ENCODE measurements at places on chromosomes 3 and 15. TPM values are rescaled to one million over a fixed set of nuclear protein-coding genes. Genes with fewer than 3 reads are reported as not detected.
A peak's percentile ranks its signal among the peaks of the same experiment; 100 is the strongest.

Gene LNP1
- total RNA-seq: 0.72 TPM

DNA sequence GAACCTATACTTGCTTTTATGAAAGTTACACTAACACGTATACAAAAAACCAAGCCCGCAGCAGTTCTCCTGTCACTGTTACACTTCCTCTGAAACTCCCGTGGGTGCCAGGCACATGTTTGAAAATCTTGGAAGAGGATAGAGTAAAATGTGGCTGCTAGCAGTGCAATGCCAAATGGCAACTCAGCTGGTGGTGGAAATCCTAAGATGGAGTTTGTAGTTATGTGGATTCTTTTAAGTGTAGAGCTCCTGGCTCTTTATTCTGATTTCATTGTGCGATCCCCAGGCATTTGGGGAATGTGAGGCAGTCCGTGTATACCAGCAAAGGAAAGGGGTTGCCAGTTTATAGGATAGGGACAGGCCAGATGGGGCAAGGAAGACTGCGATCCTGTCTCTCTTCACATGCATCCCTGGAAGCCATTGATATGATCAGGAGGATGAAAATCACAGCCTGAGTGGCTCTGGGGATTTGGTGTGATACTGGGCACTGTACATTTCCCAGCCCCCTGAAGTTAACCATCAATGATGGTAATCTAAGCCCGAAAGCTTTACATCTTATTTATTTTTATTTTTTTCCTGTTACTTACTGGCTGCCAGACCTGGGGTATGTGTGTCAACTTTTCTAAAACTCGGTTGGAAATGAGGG lies 1.1 kb downstream of the STAC start:
- H3K4me3 ChIP-seq: peak overlapping the region; percentile 43
- no peak for DNase-seq
- no peaks in the 10 kb centered on the region for H3K36me3 ChIP-seq
- peaks cover 9% of the 10 kb centered on the region for H3K4me1 ChIP-seq
- H3K27ac ChIP-seq: no peak overlapping the region

DNA sequence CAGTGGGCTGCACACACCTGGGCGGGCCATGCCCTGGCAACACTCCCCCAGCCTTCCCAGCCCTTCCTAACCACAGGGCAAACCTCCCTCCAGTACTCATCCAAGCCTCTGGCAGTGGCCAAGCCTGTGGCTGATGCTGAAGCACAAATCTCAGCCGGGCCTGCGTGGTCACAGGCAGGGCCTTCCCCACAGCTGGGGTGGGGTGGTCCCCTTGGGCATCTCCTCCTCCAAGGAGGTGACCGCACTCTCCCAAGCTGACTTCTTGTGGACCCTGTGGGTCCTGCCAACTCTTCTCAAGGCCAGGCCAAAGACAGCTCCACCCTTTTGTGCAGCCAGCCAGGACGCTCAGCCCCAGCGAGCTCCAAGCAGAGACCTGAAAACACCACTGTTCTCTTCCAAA lies 21.4 kb downstream of the GRAMD2A start:
- DNase-seq: no peak
- no peaks in the 10 kb centered on the region for H3K36me3 ChIP-seq
- H3K4me3 ChIP-seq: no peak overlapping the region

Gene SOX2
- not detected for total RNA-seq

Gene TEX55
- total RNA-seq: not detected

- H3K27ac ChIP-seq: no peak overlapping the region
- H3K36me3 ChIP-seq: peaks cover 3% of the 10 kb centered on the region
- H3K4me3 ChIP-seq: no peak overlapping the region
- peaks cover 10% of the 10 kb centered on the region for H3K4me1 ChIP-seq
Observed at GRCh38 chr3:114331007-114331406, 37.2 kb downstream of the TIGIT start.

Gene CCR1
- total RNA-seq: 6.6 TPM

Gene PRTG
- not detected for total RNA-seq

Gene INTS14
- total RNA-seq: 46.8 TPM

- DNase-seq: no peak
- H3K36me3 ChIP-seq: peaks cover 4% of the 10 kb centered on the region
- H3K27me3 ChIP-seq: peaks cover 2% of the 10 kb centered on the region
- H3K4me1 ChIP-seq: peaks cover 9% of the 10 kb centered on the region
- H3K4me3 ChIP-seq: no peak overlapping the region
- H3K27ac ChIP-seq: no peak overlapping the region
Observed at GRCh38 chr3:30399394-30400181, 206.8 kb upstream of the TGFBR2 start.

Gene PP2D1
- total RNA-seq: not detected

DNA sequence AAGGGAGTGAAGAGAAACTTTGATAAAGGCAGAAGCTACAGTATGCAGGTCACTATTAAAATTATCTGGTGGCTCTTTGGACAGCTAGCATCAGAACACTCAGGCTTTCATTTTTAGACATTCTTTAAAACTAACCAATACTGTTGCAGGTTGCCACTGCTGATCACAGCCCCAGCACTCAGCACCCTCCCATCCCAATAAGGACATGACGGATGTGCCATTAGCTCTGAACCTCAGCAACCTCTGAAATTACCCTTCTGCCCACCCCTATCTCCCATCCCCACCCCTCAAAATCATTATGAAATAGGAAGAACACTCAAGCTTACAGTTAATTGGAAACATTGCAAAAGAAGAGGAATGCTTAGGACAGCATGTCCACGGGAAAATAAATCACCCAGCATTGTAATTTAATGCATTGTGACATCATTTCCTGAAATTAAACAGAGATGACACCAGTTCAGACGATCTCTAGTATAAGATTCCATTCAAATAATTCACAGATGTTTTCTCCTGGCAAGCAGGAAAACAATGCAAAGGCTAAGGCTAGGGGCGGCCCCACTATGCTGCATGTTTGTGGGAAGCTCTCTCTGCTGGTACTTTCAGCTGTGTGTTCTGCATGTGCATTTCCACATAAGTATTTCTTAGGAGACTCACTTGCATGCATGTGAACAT lies 71.6 kb downstream of the MEIS2 start:
- H3K36me3 ChIP-seq: no peaks in the 10 kb centered on the region
- no peaks in the 10 kb centered on the region for H3K4me1 ChIP-seq
- no peaks in the 10 kb centered on the region for H3K27me3 ChIP-seq
- H3K4me3 ChIP-seq: no peak overlapping the region

Gene FSTL1
- total RNA-seq: 0.35 TPM

DNA sequence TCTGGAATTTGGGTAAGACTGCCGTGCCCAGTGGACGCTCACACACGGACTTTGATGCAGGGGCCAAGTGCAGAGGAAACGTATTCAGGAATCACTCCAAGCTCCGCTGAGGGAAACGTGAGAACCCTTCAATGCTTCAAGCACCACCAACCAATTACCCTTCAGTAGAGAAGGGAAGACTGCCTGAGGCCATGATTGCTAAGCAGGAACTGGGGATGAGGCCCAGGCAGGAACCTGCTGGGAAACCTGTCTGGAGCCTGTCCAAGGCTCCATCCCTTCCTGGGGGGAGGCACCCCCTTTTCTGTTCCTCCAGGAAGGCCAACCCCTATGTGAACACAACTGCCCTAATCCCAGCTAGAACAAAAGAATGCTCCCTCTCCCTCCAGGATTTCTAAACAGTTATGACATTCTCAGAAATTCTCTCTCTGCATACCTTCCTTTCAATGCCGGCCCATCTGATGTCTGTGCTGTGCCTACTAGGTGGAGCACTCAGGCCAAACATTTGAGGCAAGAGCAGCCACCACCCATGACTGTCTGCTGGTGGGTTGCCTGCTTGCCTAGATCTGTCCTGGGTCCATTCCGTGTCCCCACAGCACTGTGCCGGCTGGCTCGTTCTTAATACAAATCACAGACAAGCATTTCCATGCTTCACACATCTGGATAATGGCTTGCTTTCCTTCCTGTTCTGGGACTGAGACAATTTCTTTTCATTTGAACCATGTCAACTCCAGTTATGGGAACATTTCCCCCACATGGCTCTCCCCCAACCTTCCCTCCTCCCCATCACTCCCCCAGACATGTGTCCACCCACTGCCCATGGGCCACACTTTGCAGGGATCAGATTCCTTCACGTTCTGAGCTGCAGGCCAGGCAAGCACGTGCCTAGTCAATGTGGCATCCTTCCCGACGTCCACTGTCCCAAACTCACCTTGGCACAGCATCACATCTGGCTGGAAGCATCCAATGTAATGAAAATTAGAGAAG lies 149.4 kb downstream of the ADAMTS17 start:
- no peak overlapping the region for H3K4me3 ChIP-seq
- DNase-seq: no peak
- no peaks in the 10 kb centered on the region for H3K4me1 ChIP-seq
- H3K27ac ChIP-seq: no peak overlapping the region

Gene GPR149
- not detected for total RNA-seq

Gene RGMA
- 0.25 TPM for total RNA-seq

DNA sequence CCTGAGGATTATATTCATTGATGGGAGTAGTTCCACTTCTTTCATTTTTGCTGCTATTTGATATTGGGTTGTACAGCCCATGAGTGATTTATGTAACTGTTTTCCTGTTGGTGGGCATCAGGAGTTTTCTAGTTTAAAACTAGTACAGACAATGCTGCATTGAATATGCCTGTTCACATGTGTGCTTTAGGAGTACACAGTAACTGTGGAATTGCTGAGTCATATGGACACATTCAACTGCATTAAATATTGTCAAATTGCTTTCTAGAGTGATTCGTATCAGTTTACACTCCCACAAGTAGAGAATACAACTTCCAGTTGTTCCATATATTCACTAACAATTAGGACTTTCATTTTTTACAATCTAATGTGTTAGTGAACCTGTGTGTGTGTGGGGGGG lies 59.8 kb upstream of the THSD4 start:
- H3K27me3 ChIP-seq: peaks cover 15% of the 10 kb centered on the region
- no peak for DNase-seq
- H3K27ac ChIP-seq: no peak overlapping the region
- H3K4me1 ChIP-seq: no peaks in the 10 kb centered on the region
- H3K36me3 ChIP-seq: no peaks in the 10 kb centered on the region

Gene RBP2
- not detected for total RNA-seq

DNA sequence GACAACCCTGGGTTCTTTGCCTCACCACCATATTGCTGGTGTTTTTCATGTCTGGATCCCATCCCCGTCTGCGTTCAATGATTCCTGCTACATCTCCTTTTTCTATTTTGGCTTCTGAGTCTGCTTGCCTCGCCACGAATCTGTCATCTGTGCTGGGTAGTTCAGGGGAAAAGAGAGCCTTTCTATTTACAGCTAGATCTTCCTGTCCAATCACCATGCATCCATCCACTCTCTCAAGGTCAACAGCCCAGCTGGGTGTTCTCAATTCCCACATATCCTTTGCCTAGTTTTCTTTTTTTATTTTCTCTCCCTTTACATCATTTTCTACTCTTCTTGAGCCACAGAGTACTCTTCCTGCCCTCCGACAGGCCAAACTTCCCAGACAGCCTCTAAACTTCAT lies 104.8 kb upstream of the RAD18 start:
- H3K27ac ChIP-seq: no peak overlapping the region
- H3K4me1 ChIP-seq: no peaks in the 10 kb centered on the region
- DNase-seq: no peak
- no peaks in the 10 kb centered on the region for H3K36me3 ChIP-seq
- H3K4me3 ChIP-seq: no peak overlapping the region

- no peaks in the 10 kb centered on the region for H3K27me3 ChIP-seq
- no peak for DNase-seq
- H3K4me3 ChIP-seq: no peak overlapping the region
- H3K4me1 ChIP-seq: peaks cover 2% of the 10 kb centered on the region
- no peak overlapping the region for H3K27ac ChIP-seq
Observed at GRCh38 chr3:51712963-51713362, 6.1 kb downstream of the GRM2 start.

DNA sequence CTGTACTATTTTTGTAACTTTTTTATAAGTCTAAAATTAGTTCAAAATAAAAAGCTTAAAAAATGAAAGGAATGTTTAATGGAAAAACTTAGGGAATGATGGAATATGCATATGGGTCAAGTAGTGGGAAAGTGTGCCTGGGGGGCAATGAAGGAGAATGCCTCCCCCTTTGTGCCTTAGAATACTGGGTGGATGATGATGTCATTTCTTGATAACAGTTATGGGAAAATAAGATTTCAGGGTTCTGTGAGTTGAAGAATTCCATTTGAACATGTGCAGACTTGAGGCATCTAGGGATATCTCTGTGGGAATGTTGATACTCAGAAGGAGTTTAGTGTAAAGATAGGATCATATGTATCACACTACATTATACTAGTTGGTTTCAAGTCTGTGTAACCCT lies 13.8 kb downstream of the WDR93 start:
- H3K36me3 ChIP-seq: no peaks in the 10 kb centered on the region
- no peak overlapping the region for H3K4me3 ChIP-seq
- no peak overlapping the region for H3K27ac ChIP-seq

DNA sequence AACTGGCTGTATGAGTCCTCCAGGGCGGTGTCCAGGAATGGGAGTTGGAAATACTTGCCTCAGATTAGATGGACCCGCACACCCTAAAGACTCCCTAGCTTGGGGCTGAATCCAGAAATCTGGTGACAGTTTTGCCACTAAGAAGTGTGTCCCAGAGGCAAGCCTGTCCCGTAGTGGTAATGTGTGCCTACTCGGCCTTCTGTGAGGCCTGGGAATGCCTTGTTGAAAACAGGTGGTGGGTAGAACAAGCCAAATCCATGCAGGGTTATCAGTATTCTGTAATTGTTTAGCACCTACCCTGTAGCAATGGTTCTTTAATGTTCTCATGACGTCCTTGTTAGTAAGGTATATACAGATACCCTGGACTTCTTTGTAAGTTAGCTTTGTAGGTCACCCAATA lies 1.6 kb downstream of the C3orf52 start:
- H3K27ac ChIP-seq: no peak overlapping the region
- H3K36me3 ChIP-seq: peaks cover 13% of the 10 kb centered on the region
- peaks cover 4% of the 10 kb centered on the region for H3K27me3 ChIP-seq
- peak overlapping the region; percentile 82 for H3K4me3 ChIP-seq
- peaks cover 77% of the 10 kb centered on the region for H3K4me1 ChIP-seq
- DNase-seq: no peak

GRCh38 chr3:51382076-51382745 lies 2.9 kb upstream of the MANF start:
- H3K27ac ChIP-seq: no peak overlapping the region
- peaks cover 28% of the 10 kb centered on the region for H3K36me3 ChIP-seq
- no peak overlapping the region for H3K4me3 ChIP-seq

- H3K27me3 ChIP-seq: no peaks in the 10 kb centered on the region
- H3K27ac ChIP-seq: no peak overlapping the region
- no peak overlapping the region for H3K4me3 ChIP-seq
- no peak for DNase-seq
- H3K4me1 ChIP-seq: no peaks in the 10 kb centered on the region
Observed at GRCh38 chr3:195595785-195596531, 12.2 kb upstream of the APOD start.

Data from activated CD4-positive, alpha-beta T cell treated with anti-CD3 and anti-CD28 coated beads, Interleukin-2, amount 10 ng/mL, durations not matched to agents 7 days and 5 days (primary cell).